ENCODE measurements at places on chromosomes 2 and 18.
A peak's percentile ranks its signal among the peaks of the same experiment; 100 is the strongest.

GRCh38 chr2:181170256-181170655 is 189.9 kb downstream of the UBE2E3 start:
- DNase-seq, result peak; percentile 34

- DNase-seq, result no peak
Measured at GRCh38 chr2:128520791-128521190, 202.1 kb upstream of the HS6ST1 start.

- no peak for DNase-seq
Measured at GRCh38 chr2:45195916-45196315, 186.7 kb upstream of the SIX2 start.

DNA sequence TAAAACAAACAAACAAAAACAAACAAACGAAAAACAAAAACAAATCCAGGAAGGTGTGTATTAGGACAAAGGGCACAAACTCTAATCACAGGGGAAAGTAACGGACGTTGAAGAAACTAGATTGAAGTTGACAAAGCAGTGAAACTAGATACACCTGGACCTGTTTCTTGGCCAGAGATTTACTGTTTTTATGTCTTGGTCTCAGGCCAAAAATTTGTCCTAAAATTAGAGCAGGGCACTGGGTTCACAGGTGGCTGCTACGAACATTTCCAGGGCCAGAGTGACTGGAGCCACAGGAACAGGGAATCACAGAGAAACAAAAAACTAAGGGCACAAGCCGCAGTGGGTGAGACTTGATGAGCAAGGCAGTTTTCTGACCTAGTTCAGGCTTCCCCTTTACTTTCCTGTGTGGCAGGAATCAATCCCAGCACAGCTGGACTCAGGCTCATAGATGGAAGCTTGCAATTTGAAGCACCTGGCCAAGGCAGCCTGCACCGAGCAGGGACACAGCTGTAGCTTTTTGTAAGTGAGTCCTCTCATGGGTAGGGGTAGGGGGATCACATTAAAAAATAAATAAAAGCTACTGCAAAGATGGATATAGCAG is 329.4 kb downstream of the DLGAP1 start:
- DNase-seq, result no peak

DNA sequence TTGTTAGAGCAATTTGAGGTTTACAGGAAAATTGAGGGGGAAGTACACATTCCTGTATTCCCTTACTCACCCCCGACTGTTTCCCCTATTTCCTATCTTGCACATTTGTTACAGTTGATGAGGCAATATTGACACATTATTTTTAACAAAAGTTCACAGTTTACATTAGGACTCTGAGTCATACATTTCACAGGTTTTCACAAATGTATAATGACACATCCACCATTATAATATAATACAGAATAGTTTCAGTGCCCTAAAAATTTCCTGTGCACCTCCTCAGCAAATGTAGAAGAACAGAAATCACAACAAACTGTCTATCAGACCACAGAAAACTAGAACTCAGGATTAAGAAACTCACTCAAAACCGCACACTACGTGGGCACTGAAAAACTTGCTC is 160.6 kb upstream of the RMP24 start:
- no peak for DNase-seq

- no peak for DNase-seq
Measured at GRCh38 chr18:41244591-41245037, 710.4 kb upstream of the PIK3C3 start.

Data from CD4-positive, alpha-beta T cell treated with Interleukin-21 for 1 hour (primary cell).